ENCODE measurements at places on chromosomes 1 and 21. TPM values are rescaled to one million over a fixed set of nuclear protein-coding genes. Genes with fewer than 3 reads are reported as not detected.

DNA sequence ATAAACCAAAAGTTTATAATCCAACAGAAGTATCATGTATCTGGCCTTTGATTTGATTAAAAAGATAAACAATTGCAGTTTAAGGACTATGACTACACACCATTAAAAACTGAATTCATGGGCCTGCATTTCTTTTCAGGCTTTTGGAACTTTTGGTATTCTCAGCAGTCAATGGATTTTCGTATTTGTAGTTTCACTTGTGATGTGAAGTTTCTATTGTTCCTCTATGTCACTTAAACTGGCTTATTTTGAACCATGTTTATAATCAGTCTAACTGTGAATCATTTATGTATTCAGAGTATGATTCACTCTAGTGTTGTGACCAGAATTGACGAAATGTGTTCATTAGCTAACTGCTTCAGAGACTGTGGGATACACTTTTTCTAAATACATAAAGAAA lies 132.9 kb downstream of the COQ8A start:
- peak; percentile 1 for DNase-seq

- DNase-seq = no peak
These were observed 105.3 kb downstream of the ADARB1 start for GRCh38 chr21:45179568-45180245.

DNA sequence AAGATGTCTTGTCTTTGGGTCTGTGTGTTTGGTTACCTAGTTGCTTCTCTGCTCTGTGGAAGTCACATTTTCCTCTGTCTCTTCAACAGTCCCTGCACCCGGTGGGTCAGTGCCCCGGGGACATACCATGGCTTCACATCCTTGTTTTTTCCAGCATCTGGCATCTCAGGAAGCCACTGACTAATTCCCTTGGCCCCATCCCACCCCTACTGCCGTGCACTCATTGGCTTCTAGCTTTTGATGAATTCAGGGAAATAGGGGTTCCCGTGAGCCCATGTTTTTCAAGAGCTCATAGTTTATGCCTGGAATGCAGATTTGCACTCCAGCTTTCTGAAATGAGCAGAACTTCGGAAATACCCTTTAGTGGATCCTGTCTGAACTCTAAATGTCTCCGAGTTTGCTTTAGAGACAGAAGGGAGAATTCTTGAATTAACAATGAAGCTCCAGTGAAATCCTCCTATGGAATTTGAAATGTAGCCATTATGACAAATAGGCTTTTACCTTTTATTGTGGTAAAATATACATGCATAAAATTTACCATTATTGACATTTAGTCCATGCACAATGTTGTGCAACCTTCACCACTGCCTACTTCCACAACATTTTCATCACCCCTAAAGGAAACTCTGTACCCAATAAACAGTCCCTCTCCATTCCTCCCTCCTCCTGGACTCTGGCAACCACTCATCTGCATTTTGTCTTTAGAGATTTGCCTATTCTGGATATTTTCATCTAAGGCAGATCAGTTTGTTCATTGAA lies 67.5 kb downstream of the CLIC6 start:
- DNase-seq = no peak

- no peak for DNase-seq
These were observed 1.4 kb downstream of the TARBP1 start for GRCh38 chr1:234477386-234478151.

DNA sequence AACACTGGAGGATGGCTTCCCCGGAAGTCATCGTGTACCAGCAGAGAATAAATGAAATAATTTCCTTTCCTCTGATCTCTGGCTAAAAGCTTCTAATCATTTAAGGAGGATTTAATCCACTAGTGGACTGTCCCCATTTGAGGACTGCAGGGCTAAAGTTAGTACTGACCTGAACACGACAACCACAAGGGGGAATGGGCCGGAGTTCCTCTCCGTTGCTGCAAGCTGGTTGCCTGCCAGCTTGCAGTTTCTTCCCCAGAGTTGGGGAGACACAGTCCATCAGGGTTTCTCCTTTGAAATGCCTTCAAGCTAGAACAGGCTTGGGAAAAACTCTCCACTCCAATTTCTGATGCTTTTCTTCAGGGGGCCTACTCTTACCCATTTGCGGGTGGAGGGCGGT lies 35.5 kb upstream of the NPL start:
- DNase-seq = no peak

DNA sequence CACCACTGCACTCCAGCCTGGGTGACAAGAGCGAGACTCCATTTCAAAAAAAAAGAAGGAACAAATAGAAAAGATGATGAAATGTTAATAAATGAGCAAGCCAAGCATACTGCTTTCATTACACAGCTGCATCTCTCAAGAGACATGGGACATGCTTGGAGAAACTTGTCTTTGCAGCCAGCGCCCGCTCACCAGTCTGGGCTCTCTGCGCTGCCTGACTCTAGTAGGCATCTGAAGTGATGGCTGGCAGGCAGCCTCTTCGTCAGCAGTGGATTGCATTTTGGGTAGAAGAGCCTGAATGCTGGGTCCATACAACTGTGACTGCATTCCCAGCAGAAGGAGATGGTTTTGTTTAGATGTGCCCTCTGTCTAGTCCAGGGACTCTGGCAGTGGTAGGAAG lies 48.0 kb downstream of the IL6R start:
- DNase-seq = no peak

- DNase-seq = peak; percentile 91
These were observed 40.8 kb upstream of the UTS2 start for GRCh38 chr1:7893529-7894180.

DNA sequence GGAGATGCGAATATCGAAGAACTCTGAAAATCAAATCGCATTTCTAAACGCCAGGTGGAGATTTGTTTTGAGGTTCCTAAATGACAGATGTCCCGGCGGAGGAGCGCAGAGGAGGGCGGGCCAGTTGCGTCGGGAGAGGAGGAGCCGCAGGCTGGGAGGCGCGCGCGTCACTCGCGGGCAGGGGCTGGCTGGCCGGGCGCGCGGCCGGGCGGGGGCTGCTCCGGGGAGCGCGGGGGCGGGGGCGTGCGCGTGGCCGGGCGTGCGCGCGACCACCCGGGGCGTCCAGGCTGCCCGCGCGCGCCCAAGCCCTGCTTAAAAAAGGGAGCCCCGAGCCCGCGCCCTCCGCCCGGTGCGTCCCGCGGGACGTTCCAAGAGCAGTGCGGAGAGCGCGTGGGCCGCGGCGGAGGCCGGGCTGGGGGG lies 47.3 kb downstream of the H3-3A start:
- peak; percentile 77 for DNase-seq

DNA sequence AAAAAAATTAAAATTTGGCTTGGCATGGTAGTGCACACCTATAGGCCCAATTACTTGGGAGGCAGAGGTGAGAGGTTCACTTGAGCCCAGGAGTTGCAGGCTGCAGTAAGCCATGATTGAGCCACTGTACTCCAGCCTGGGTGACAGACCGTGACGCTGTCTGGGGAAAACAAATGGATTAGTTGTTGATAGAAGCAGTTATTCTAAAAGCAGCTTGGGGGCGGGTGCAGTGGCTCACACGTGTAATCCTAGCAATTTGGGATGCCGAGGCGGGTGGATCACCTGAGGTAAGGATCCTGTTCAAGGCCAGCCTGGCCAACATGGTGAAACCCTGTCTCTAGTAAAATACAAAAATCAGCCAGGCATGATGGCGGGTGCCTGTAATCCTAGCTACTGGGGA lies 40.3 kb downstream of the KIF1B start:
- DNase-seq = no peak

- DNase-seq = peak; percentile 20
These were observed 8.9 kb downstream of the CR2 start for GRCh38 chr1:207463021-207463420.

DNA sequence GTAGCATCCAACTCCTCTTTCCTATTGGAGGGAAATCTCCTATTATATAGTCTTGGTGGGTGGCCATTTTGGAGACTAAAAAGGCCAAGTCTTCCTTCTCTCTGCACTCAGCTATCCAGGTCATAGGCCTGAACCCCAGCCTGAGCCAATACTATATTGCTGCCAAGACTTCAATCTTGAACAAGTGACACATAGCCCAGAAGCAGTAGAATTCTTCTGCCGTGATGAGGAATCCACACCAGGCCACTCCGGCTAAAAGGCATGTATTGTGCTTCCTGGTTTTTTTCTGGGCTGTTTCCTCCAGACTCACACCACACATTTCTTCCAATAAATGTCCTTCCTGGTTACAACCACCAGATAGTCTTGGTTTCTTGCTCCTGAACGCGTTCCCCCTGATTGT lies 43.0 kb downstream of the ATF3 start:
- peak; percentile 20 for DNase-seq

GRCh38 chr1:39497585-39497984 lies 6.1 kb downstream of the BMP8A start:
- no peak for DNase-seq

GRCh38 chr1:86207323-86207722 lies 50.8 kb upstream of the COL24A1 start:
- DNase-seq = peak; percentile 96

DNA sequence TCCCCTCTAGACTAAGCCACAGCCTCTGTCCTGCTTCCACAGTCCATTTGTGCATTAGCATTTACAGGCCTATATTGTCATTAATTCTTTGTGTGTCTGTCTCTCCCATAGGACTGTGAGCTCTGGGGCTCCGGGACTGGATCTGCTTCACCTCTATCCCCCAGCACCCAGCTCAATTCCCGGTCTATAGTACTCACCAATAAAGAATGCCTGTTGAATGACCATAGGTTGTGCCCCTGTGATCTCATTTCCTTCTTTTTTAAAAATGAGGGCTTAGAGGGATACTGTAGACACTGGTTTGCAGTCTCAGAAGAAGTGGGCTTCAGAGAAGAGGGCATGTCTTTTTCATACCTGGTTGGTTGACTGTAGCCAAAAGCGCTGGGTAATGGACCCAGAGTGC lies 8.8 kb upstream of the POU3F1 start:
- DNase-seq = peak; percentile 53

DNA sequence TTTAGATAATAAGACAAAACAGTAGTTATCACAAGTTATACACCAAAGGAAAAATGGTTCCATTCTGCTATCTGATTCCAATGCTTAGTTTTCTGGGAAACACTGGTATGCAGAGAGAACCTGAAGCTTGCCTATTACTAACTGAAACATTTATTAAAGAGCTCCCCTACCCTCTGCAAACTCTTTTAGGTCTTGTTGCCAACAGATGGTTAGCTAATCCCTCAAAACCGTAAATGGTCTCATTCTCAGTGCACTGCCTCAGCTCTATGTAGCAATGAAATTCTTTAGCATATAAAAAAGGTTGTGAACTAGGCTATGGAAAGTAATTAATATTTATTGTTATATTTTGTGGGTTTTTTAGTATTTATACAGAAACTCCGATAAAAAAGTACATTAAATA lies 20.4 kb downstream of the C21orf91 start:
- no peak for DNase-seq

- DNase-seq = no peak
These were observed 6.5 kb upstream of the ZYG11A start for GRCh38 chr1:52836035-52836434.

- no peak for DNase-seq
These were observed 12.7 kb downstream of the COL6A2 start for GRCh38 chr21:46110499-46111192.

GRCh38 chr1:245969283-245969682 lies 537.8 kb downstream of the SMYD3 start:
- DNase-seq = peak; percentile 82

GRCh38 chr1:93448292-93448982 lies 519 bp downstream of the FNBP1L start:
- peak; percentile 31 for DNase-seq

DNA sequence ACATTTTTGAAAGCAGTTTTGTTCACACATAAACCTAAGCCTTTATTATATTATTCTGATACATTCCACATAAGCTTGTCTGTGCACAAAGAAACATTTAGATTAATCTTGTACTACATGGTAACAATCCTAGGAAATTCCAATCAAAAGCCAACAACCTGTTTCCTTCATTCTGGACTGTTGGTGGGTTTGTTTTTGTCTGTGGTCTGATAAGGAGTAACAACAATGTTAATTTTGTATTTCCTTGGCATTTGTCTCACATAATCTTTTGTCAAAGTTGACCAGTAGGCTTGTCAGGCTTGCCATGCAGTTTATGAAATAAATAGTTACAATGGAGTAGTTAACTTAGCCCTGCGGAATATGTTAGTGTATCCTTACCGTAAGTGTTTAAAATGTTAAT lies 183.3 kb downstream of the DHRS3 start:
- DNase-seq = no peak

DNA sequence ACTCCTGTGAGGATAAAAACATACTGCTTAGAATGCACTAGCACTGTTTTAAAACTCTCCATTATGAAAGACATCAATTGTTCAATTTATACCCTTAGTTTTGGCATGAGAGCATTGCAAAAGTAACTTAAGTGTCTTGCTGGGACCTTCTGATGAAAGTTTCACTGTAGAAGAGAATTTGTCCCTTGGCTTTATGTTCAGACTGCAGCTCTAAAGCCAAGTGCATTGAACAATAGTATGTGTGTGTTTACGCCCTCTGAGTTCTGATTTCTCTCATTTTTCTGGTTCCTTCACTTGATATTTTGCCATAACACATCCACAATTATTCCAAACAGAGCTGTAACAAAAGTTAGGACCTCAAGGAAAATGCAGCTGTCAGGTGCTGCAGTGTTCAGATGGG lies 474.6 kb downstream of the DISC1 start:
- no peak for DNase-seq

The RBM11 gene
- total RNA-seq = not detected

The TRIM17 gene
- total RNA-seq = not detected

The C1orf105 gene
- not detected for total RNA-seq

The ARHGEF16 gene
- total RNA-seq = 0.05 TPM

The RASAL2 gene
- 29.7 TPM for total RNA-seq

The PPFIA4 gene
- 2.4 TPM for total RNA-seq

The FLG2 gene
- total RNA-seq = not detected

The FALEC gene
- total RNA-seq = not detected

The ZNF695 gene
- total RNA-seq = 10.9 TPM

The LCE3E gene
- not detected for total RNA-seq
